ENCODE measurements at places on chromosomes 5 and 9.
A peak's percentile ranks its signal among the peaks of the same experiment; 100 is the strongest.

GRCh38 chr9:29348999-29349398, 1775.7 kb upstream of the C9orf72 start:
- DNase-seq, result no peak

GRCh38 chr5:96742538-96742937, 65.2 kb downstream of the ERAP1 start:
- DNase-seq, result no peak

DNA sequence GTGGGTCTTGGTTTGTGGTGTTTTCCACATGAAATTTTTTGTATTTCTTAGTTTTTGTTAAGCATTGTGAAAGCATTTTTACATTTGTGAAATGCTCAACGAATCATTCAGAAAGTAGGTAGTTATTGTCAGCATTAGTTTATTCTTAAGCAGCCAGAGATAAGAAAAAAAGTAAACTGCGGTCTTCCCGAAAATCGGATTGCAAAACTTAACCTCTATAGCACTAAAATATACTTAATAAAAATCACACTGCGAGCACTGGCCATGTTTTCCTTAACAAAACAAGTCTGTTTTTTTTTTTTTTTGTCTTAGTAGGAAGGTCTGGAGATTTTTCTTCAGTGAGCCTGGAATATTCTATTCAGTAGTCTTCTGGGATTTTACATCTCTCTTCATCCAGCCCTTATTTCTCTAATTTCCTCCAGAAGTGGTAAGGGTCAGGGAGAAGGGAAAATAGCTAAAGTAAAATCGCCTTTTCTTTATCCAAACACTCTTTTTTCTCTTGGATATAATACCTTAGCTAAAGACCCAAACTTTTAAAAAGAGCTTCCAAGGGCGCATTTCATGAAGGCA, 289.9 kb downstream of the DMAC1 start:
- DNase-seq, result no peak

DNA sequence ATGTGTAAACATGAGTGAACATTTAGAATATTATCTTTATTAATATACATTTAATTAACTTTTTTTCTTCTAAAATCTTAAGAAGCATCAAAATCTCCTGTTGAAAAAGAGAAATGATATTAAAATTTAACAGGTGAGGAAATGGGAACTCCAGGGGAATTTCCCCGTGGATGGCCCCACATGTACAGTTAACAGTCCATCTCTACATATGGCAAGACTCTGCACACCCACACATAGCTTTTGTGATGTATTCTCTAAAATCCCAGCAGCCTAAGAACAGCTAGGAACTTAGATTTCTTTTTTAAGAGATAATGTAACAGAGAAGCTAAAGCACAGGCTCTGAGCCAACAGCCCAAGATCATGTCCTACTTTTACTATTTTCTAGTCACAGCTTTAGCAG, 556.3 kb upstream of the RGMB start:
- DNase-seq, result no peak

- no peak for DNase-seq
Observed at GRCh38 chr9:116757030-116757429, 69.9 kb downstream of the TRIM32 start.

GRCh38 chr9:23850242-23850689, 24.2 kb upstream of the ELAVL2 start:
- no peak for DNase-seq

DNA sequence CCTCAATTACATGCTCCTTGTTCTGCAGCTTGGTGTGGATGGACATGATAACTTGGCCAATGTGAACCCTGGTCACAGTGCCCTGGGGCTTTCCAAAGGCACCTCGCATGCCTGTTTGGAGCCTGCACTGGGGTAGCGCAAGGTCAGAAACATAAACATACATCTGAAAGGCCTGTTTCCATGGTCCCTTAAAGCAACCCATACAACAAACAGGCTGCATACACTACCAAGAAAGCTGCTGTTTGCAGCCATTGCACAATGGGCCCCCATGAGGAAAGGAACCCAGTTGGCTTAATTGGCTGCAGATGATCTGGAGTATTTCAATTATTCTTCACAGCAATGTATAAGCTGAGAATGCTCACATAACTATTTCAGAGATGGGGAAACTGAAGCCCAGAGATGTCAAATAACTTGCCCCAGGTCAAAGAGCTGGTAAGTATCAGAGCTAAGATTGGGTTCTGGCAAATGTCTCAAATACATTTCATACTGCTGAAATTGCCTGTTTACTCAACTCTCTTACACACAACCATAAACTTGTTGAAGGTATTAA, 233.9 kb downstream of the ASTN2 start:
- DNase-seq, result no peak

DNA sequence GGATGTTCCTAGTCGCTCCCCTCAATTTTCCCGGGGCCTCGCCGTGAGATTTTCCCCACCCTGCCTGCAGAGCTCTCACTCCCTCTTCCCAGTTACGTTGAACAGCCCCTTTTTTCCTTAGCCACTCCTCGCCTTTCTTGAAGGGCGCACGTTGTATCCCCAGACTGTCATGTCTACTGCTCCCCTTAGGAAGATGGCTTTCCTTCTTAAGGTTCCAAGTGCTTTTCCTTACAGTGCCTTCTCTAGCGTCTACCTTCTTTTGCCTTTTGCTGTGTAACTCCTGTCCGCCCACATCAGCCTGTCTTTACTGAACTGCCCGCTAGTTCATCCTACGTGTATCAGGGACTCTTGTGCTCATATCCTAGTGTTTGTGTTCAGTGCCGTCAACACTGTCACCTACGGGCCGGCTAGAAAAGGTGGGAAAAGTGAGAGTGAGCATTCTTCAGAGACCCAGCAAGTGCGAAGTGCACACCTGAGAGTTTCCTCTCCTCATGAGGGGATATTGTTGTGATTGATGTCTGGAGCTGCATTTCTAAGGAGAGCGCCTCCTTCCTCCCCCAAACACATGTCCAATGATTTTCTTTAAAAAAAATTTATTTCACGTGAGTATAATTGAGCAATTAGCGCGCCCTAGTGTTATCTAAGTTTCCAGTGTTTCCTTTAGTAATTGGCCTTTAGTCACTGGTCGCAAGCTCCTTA, 764 bp downstream of the CAMLG start:
- DNase-seq, result peak; percentile 18

DNA sequence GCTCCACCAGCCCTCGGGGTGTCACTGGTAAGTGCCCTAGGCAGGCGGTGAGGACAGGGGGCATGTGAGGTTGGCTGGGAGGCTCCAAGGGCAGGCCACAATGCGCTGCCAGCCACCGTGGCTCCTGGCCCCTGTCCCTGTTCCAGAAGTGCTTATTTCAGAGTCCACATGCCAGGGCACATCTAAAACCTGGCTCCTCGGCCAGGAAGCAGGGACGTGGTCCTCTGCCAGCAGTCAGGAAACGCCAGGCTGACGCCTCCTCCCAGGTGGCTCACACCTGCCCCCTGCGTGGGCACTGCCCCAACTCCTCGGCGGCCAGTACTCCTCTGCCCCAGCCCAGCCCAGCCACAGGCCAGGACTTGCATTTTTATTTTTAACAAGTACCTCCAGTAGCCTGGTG, 68.5 kb downstream of the SECISBP2 start:
- DNase-seq, result no peak

GRCh38 chr9:20980832-20981455, 50.5 kb downstream of the HACD4 start:
- DNase-seq, result no peak

DNA sequence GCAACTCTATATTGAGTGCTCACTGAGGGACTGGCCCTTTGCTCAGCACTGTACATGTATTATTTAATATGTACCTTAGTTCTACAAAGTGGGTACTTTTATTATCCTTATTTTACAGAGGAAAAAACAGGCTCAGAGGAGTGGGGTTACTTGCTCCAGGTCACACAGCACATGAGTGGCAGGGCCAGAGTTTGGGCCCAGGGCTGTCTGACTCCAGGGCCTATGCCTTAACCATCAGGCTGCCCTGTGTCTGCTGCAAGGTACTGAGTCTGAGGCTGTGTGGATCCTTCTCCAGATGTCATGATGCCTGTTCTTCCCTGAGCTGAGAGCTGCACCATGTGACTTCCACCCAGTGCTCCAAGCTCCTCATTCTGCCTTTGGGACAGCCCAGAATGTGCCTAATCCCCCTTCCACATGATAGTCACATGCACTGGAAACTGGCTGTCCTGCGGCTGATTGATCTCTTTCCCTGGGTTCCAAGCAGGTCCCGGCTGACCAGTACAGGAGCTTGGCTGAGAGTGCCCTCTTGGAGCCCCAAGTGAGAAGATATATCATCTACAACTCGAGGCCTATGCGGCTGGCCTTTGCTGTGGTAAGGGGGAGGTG, 15.4 kb downstream of the TMEM268 start:
- no peak for DNase-seq

- no peak for DNase-seq
Observed at GRCh38 chr9:113530022-113530635, 66.6 kb downstream of the RGS3 start.

- no peak for DNase-seq
Observed at GRCh38 chr9:16368237-16369087, 502.0 kb downstream of the BNC2 start.

DNA sequence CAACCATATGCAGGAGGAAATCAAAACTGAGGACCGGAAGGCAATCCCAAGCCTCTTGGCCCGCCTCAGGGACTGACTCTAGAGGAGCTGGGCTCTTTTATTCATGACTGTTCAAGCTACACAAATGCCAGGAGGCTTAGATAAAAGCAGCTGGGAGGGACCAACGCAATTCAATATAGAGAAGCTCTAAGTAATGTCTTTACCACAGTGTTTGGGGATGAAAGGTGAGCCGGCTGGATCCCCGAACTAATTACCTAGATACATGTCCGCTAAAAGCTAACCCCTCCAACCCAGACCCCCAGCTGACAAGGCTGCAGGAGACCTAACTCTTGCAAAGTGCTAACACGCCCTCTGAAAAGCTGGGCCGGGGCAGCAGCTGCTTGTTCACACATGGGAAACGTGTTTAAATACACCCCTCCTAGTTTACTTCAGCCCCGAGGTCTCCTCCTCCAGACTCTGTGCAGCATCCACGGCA, 67.5 kb downstream of the TLE1 start:
- DNase-seq, result no peak

GRCh38 chr9:134054891-134055811, 12.7 kb downstream of the BRD3 start:
- peak; percentile 6 for DNase-seq

DNA sequence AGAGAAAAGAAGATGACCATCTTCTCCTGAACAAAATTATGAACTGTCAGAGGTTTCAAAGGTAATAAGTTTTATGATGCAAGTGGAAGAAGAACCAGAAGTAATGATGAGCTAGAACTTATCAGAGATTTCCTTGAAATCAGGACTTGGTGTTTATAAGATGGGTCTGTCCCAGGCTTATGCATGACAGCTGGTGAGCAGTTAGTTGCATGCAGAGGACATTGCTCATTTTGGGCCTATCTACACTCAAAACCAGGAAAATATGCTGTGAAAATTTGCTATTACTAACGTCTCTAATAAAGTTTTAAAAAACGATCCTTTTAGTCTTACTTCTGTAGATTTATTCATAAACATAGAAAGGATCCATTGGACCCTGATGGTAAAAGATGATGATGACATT, 6.6 kb upstream of the STC2 start:
- DNase-seq, result no peak

- DNase-seq, result no peak
Observed at GRCh38 chr9:130149654-130150286, 22.4 kb upstream of the NCS1 start.

- DNase-seq, result no peak
Observed at GRCh38 chr9:107513464-107514100, 24.0 kb upstream of the KLF4 start.

DNA sequence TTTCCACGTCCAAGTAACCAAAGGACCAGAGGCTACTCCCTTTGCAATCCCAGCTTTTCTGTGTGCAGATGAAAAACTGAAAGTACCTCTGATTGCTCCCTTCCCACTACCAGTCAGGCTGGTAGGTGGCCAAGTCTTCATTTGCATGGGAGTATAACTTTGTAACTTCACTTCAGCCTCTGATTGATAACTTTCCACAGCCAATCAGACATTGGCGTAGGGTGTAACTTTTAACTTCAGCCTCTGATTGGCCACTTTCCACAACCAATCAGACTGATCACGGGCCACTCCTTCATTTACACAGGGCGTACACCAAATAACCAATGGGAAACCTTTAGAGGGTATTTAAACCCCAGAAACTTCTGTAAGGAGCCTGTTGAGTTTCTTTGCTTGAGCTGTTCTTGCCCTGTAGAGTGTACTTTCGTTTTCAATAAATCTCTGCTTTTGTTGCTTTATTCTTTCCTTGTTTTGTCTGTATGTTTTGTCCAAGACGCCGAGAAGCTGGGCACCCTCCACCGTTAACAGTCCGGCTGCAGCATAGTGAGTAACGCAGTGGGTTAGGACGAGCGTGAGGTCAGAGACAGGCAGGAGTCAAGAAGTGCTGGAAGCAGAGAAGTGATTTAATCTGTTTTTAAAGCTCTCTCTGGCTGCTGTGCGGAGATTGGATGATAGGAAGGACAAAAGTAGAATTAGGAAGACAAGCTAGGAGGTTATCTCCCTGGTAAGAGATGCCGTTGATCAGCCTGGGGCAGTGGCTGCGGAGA, 3.5 kb upstream of the EXOSC2 start:
- peak; percentile 83 for DNase-seq

- no peak for DNase-seq
Observed at GRCh38 chr5:62489471-62489870, 76.9 kb downstream of the IPO11 start.

GRCh38 chr9:76403352-76403751, 9.1 kb upstream of the RFK start:
- no peak for DNase-seq

DNA sequence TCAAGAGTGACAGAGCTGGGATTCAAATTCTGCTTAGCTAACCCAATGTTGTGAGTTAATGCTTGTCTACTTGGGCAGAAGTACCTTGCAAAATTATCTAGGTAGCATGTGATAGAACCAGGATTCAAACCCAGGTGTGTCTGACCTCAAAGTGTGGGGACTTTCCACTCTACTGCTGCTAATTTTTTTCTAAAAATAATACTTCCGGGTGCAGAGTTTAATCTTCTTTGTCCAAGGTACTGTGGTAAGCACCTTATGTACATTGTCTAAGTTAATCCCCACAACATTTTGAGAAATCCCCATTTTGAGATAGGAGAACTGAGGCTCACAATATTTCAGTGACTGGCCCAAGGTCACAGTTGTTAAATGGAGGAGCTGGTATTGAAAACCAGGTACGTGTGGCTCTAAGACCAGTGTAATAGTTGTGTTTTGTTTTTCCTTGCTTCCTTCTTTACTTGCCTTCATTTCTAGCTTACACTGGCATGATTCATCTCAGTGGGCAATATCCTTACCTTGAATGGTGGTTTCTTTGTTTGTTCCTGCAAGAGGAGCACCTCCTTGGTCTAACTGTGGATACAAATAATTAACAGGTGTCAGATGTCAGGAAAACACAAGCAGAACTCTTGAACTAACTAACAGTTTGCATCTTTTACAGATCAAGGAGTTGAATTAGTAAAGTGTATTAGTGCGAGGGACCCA, 7.5 kb downstream of the ALDOB start:
- DNase-seq, result no peak

GRCh38 chr9:110605565-110605964, 26.0 kb upstream of the SVEP1 start:
- DNase-seq, result no peak
